RWPE1 (cell line): ENCODE measurements at places on chromosomes 5 and 9.
A peak's percentile ranks its signal among the peaks of the same experiment; 100 is the strongest.

- DNase-seq, result peak; percentile 56
These were observed 48.9 kb downstream of the CXXC5 start for GRCh38 chr5:139696894-139697658.

DNA sequence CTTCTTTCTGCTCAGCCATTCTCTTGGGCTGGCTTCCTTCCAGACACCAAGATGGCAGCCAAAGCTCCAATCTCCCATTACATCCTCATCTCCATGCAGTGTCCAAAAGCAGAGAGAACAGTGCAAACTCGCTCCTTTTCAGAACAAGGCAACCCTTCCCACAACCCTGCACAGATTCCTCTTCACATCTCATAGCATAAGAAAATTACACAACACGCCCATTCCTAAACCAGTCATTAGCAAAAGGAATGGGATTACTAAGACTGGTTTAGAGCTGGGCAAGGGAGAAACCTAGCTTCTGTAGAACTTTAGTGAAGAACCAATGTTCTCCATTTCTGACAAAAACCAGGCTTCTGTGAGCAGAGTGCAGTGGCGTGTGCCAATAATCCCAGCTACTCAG, 51.5 kb upstream of the CTNNA1 start:
- DNase-seq, result no peak

GRCh38 chr5:140295414-140295813, 7.5 kb downstream of the PFDN1 start:
- DNase-seq, result peak; percentile 49

DNA sequence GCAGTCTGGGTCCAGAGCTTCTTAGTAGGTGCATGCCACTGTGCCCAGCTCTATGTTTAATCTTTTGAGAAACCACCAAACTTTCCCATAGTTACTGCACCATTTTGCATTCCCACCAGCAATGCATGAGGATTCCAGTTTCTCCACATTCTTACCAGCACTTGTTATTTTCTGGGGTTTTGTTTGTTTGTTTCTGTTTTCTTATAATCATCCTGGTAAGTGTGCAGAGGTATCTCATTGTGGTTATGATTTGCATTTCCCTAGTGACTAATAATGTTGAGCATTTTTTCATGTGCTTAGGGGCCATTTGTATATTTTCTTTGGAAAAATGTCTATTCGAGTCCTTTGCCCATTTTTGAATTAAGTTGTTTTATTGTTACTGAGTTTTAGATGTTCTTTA, 11.4 kb downstream of the FOXE1 start:
- no peak for DNase-seq

GRCh38 chr9:118635416-118635815, 733.8 kb downstream of the BRINP1 start:
- DNase-seq, result no peak

GRCh38 chr5:154401931-154402330, 43.9 kb upstream of the SAP30L start:
- DNase-seq, result no peak

DNA sequence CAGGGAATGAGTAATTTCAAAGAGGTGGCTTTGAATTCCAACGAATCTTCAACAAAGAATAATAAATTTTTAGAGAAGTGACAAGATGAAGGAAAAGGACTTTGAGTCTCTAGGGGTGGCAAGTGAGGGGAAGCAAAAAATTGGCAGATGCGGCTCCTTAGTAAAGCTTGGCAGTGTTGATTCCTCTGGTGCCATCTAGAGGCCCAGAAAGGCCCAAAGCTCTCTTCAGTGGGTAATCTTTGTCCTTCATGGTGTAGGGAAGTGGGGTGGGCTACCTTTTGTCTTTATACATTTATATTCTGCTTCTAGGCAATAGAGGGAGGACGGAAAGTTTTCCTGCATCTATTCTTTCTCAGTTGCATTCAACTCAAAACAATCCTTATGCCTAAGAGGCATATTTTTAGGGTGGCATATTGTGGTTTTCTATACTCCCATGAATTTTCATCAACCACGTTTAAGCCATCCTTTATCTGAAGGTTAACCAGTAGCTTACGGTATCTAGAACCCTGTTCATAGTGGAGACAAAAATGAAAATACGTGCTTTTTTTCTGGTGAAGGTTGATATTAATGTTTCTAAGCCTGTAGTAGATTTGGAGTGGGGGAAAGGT, 17.5 kb upstream of the ROPN1L start:
- peak; percentile 31 for DNase-seq

GRCh38 chr5:7960142-7960541, 91.2 kb downstream of the MTRR start:
- no peak for DNase-seq

GRCh38 chr5:135391869-135392255, 7.2 kb downstream of the MACROH2A1 start:
- DNase-seq, result no peak

DNA sequence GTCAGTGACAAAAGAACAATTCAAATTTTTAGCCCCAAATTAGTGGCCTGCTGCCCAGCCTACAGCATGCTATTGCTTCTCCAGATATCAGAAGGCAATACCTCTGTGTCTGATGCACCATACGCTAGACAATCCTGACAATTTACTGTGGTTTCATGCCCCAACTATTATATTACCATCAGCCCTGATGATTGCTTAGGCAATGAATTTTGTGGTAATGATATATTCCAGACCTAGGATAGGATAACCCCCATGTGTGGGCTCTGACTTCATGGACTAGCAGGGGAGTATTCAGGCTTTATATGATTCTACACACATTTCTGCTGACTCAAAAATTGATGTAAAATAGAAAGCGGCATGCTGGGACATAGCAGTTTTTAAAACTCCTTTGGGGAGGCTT, 168.7 kb upstream of the FST start:
- DNase-seq, result no peak

DNA sequence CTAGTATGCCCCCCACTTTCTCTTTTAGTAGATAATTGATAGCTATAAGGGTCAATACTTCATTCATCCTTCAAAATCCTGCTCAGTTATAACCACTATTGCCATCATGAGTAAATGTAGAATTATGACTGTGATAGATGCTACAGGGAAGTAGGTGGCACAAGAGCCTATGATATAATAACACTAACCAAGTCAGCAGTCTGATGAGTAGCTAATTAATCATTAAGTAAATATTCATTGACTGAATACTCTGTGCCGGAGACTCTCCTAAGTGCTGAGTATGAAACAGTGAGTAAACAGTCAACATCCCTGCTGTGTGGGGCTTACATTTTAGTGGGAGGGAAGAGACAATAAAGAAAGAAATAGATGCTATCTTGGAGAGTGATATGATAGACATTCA, 430.3 kb upstream of the ZNF462 start:
- peak; percentile 25 for DNase-seq

- DNase-seq, result peak; percentile 25
These were observed 44.2 kb downstream of the NIPSNAP3B start for GRCh38 chr9:104808035-104808614.

DNA sequence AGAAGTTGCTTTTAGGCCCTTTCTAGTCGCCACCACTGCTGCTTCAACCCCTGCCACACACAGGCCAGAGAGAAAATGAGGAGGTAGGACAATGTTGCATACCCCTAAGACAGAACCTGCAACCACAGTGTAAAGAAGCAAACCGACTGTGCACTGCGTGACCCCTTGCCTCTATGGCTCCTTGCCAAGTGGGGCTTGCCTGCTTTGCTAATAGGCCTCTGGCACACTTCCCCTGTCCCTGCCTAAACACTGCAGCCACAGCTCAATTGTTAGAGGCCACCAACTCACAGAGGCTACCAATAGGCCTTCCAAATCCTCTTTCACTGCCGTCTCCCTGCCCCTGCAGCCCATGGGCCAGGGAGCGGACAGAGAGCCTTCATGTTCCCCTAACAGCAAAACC, 280.1 kb downstream of the CDH10 start:
- no peak for DNase-seq

- no peak for DNase-seq
These were observed 93.4 kb upstream of the IRX4 start for GRCh38 chr5:1975898-1976765.

DNA sequence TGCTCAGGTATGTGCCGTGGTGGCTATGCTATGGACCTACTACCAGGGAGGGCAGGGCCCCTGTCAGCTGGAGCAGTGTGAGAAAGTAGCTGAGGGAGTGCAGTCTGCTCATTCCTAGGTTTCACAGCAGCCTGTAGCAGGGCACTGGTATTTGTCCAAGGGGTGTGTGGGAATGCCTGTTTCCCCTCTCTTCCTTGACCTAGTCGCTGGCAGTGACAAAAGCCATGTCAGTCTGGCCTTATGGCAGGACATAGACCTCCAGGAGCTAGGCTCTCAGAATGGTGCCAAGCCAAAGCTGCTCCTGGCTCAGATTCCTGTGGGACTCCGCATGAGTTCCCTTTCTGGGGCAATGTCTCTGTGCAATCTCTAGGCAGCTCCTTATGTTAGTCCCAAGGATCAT, 253.9 kb upstream of the TYRP1 start:
- DNase-seq, result no peak

DNA sequence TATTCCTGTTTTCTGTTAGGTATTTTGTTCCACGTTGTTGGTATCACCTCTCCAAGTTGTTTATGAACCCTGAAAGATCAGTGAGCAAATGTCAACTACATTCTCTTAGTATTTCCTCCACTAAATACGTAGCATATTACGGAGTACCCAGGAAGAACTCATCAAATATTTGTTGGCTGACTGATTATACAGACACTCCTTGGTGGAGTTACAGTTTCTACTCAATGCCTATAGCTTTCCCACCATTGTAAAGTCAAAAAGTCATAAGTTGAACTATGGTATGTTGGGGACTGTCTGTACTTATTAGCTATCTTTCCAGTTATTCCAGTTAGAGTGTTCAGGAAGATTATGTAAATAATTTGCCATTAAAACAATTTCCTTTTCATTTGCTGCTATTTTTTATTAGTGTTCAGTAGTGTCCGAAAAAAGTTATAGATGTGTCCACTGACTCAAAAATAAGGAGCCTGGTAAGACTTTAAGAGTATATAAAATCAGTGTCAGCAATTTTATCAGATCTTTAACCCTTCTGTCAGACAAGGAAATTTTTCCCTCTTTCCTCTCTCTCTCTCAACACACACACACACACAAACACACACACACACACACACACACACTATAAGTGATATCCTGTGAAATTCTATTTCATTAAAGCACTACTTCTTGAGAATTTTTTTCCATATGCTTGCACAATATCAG, 6.8 kb upstream of the APBA1 start:
- no peak for DNase-seq

- DNase-seq, result peak; percentile 93
These were observed 20.9 kb downstream of the CCNJL start for GRCh38 chr5:160291467-160291866.

- DNase-seq, result no peak
These were observed 32.8 kb downstream of the RANBP17 start for GRCh38 chr5:170894665-170895064.

DNA sequence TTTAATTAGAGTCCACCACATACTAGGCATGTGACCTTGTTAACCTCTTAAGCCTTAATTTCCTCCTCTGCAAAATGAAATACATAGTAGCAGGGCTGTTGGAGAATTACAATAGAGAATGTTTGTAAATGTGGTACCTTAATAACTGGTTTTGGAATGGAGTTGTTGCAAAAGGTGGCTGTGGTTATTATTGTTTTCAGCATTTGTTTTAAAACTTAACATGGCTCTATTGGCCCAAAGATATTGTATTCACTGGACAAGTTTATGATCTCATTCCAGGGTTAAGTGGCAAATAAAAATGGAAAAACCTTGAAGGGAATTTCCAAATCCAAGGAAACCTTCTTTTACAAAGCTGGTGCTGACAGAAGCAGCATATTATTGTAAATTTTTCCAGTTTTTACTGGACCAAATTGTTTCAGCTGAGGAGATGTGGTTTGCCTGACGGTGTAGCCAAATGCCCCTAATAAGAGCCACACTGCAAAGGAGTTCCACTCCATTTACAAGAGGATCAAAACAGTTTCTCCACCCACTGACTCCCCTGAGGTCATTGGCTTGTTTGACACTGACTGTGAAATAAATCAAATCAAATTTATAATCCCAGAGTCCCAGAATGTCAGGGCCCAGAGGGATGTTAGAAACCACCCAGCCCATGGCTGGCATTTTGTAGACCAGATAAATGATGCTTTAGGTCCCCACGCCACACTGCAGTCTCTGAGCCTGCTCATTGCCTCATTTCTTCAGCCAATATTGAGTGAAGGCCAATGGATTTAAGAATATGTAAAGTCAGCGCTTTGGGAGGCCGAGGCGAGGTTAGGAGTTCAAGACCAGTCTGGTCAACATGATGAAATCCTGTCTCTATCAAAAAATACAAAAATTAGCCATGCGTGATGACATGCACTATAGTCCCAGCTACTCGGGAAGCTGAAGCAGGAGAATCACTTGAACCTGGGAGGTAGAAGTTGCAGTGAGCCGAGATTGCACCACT, 45.2 kb downstream of the ADRA1B start:
- no peak for DNase-seq

GRCh38 chr5:172626031-172626581, 15.0 kb upstream of the NEURL1B start:
- no peak for DNase-seq

DNA sequence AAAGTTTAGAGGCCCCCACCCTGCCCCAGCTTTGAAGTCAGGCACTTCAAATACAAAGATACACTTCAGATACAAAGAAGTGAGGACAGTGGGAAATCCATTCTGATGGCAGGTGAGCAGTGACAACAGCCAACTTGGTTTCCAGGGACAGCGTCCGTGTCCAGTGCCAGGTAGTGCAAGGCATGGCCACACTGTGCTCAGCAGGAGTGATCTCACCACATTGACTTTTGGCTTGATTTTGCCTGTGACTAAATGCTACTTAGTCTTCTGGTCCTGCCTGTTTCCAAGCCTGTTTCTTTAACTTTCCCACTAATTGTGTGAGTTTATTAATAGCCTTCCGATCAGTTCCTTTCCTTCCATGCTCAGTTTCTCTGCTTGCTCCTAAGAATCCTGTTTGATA, 72.6 kb upstream of the PALM2AKAP2 start:
- no peak for DNase-seq

- DNase-seq, result no peak
These were observed 371.8 kb upstream of the RFX3 start for GRCh38 chr9:3897631-3898030.

- DNase-seq, result peak; percentile 77
These were observed 9.3 kb upstream of the ZDHHC12 start for GRCh38 chr9:128733256-128733655.

DNA sequence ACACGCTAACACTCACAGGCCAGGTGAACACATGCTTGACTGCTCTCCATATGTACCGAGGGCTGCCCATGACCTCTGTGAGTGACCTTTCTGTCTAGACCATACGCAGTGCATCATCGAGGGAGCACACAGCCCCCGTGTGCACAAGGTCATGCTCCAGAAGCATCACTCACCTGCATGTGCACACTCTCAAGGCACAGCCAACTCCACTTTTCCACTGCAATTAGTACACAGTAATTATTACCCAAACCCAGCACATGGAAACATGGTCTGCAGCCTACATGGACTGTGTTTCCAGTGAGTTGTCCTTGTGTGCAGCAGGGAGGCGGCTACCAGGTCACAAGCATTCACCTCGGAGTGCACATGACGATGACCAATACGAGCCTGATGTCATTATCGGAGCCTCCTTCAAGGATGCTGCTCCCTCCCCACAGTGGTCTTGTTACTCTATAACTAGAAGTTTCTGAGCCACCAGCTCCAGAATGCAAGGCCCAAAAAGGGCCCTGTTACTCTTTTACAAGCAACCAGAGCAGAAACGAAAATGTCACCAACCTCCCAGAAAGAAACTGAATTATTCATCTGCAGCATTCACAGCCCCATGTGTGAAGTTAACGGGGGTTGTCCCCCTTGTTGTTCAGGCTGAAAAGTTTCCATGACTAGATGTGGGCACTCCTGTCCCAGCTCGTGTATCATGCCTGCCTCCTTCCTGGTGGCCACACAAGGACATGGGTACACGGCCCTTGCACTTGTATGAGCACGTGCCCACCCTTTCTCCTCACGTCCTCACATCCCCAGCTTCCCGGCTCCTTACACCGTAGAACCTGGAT, 31.2 kb downstream of the SEMA4D start:
- no peak for DNase-seq
